ENCODE measurements at places on chromosomes 7 and 10.

DNA sequence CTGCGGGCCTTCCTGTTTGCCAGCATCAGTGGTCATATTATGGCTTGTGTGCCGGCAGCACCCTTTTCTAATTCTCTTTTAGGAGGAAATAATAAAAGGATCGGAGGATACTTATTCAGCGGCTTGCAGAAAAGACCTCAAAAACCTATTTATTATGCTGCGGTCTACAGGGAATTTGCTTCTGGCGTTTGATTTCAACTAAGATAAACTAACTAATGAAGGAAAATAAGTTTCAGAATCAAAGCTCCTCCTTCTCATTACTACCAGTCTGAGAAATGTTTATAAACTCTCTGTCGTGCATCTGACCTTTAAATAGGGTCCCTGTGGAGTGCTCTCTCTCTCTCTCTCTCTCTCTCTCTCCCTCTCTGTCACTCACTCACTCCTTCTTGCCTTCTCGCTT is 335.0 kb upstream of the GLI3 start:
- no peak for DNase-seq

DNA sequence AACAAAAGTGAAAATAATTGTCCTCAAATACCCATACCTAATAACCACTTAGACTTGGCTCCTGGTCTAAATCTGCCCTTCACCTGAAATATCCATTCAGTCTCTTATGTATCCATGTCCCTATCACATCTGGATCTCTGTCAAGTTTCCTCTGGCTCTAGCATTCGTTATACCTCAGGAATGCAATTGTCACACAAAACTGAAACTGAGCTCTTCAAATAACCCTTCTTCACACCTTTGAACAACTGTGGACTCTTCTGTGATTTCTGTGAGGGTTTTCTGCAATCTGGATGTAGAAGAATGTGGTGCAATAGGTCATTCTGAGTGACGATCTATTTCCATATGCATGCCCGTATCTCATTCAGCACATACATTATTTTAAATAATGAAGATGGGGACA is 53.5 kb upstream of the FGL2 start:
- no peak for DNase-seq

- DNase-seq, result no peak
Measured at GRCh38 chr10:88986549-88987242, 3.9 kb upstream of the FAS start.

DNA sequence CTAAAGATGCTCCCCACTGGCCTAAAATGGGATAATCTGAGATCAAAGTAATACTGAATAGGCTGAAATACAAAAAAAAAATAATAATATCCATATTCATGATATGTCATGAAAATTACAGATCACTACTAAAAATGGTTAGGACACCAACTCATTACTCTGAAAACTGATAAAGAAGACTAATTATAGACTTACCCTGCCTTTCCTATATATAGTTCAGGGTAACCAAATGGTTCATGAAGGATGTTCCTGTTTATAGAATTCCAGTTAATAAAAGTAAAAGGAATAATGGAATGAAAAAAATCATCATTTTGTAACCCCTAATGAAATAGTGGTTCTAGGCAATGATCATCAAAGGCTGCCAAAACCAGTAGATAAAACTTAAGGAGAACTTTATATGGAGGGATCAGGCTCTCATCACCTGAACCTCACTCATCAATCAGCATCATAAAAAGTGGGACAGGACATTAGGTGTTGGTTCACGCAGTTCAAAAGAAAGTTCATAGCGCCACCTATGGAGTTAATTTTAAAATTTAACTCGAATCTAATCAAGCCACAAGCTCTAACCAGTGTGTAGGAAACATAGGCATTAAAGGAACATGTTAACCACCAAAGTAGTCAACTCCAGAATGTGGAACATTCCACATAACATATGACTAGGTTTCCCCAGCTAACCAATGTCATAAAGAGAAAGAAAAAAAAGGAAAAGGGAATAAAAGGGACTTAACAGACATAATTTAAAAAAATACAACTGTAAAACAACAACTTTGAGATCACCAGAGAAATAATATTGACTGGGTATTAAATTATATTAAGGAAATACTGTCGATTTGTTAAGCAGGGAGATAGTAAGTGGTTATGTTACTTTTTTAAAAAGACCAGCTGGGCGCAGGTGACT is 35.7 kb downstream of the P4HA1 start:
- no peak for DNase-seq

- DNase-seq, result no peak
Measured at GRCh38 chr10:124025660-124026588, 67.5 kb downstream of the CHST15 start.

- no peak for DNase-seq
Measured at GRCh38 chr7:41826641-41827040, 123.8 kb upstream of the INHBA start.

- no peak for DNase-seq
Measured at GRCh38 chr10:86936661-86937501, 20.5 kb downstream of the MMRN2 start.

- DNase-seq, result no peak
Measured at GRCh38 chr7:75734586-75735458, 3.9 kb downstream of the HIP1 start.

GRCh38 chr10:99232360-99232999 is 3.2 kb downstream of the HPSE2 start:
- no peak for DNase-seq

DNA sequence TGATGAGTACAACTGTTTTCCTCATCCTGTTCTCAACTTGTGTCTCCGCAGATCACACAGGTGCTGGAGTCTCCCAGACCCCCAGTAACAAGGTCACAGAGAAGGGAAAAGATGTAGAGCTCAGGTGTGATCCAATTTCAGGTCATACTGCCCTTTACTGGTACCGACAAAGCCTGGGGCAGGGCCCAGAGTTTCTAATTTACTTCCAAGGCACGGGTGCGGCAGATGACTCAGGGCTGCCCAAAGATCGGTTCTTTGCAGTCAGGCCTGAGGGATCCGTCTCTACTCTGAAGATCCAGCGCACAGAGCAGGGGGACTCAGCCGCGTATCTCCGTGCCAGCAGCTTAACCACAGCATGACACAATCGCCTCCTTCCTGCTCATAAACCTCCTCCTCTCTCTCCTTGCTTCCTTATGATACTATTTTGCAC is 126.7 kb upstream of the PRSS58 start:
- no peak for DNase-seq

GRCh38 chr7:114663502-114663901 is 248.9 kb downstream of the FOXP2 start:
- DNase-seq, result no peak

DNA sequence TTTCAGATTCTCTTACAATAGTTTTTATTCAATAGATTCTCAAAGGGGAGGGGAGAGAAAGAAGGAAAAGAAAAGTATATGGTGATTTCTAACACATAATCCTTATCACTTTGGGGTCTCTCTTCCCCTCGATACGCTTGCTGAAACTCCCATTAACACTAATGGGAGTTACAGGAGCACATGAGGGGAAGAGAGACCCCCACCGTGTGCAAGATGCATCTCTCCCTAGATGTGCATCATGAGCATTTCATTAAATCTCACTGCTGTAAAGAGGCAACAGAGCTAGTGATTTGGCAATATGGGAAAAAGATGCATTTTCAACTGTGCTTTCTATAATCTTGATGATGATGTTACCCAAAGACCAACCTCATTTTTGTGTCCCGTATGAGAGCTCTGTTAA is 177.4 kb downstream of the SKAP2 start:
- DNase-seq, result no peak

GRCh38 chr10:18681366-18681765 is 22.1 kb downstream of the ARL5B start:
- no peak for DNase-seq

DNA sequence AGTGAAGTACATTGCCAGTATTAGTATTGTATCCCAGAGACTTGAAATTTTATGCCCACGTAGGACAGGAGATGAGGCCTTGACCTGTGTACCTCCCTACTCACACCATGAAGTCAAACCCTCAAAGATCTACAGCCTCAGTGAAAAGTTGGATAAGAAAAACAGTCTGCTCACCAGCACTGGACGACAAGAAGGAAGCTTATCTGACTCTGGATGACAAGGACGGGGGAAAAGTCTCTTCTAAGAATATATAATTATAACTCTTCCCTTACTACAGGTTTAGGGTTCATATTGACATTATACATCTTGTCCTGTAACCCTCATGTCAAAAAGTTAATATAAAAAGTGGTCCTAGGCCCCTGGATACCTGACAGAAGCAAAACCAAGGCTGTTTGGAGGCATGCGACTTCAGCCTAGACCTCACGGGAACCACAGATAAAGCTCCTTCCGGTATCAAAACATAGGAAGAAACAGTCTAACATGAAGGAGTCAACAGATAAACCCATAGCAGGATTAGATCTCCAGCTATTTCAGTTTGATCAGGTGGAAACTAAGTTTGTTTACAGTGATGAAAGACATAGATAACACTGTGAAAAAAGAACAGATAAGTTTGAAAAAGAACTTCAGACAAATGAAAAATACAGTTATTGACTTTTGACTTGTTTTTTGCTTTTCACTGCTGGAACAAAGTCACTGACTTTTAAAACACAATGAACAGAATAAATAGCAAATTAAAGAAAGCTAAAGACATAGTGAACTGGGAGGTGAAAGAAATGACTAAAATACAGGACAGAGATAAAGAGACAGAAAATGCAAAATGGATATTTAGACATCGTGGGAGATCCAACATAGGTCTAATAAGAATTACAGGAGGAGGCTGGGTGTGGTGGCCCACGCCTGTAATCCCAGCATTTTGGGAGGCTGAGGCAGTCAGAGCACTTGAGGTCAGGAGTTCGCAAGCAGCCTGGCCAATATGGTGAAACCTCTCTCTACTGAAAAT is 145.9 kb downstream of the PHTF2 start:
- DNase-seq, result no peak

DNA sequence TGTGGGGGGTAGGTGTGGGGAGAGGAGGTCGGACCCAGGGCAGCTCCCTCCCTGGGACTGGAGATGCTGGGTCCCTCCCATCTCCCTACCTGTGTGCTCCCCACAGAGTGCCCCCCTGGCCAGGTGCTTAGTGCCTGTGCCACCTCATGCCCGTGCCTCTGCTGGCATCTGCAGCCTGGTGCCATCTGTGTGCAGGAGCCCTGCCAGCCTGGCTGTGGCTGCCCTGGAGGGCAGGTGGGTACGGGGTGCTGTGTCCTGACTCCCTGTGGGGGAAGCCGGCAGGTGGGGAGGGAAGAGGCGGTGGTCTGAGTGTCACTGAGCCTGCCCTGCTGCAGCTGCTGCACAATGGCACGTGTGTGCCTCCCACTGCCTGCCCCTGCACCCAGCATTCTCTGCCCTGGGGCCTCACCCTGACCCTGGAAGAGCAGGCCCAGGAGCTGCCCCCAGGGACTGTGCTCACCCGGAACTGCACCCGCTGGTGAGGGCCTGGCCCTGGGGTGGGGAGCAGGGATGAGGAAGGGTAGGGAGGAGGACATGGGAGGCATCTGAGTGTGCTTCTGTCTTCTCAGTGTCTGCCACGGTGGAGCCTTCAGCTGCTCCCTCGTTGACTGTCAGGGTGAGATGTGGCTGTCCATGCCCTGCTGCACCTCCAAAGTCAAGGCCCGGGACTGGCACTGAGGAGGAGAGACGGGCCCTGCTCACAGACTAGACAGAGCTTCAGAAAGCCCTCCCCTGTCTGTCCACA is 11.7 kb upstream of the ZNF862 start:
- peak; percentile 63 for DNase-seq

DNA sequence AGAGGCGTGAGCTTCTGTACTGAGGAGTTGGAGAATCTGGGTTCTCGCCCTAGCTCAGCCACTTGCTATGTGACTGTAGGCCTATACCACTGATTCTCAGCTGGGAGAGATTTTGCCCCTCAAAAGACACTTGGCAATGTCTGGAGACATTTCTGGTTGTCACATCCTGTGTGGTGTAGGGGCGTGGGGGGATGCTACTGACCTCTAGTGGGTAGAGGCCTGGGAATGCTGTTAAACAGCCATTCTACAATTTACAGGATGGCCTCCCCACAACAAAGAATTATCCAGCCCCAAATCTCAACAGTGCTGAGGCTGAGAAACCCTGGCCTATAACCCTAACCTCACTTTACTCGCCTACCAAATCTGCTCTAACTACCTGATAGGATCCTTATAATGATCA is 58.8 kb upstream of the GAD2 start:
- no peak for DNase-seq

DNA sequence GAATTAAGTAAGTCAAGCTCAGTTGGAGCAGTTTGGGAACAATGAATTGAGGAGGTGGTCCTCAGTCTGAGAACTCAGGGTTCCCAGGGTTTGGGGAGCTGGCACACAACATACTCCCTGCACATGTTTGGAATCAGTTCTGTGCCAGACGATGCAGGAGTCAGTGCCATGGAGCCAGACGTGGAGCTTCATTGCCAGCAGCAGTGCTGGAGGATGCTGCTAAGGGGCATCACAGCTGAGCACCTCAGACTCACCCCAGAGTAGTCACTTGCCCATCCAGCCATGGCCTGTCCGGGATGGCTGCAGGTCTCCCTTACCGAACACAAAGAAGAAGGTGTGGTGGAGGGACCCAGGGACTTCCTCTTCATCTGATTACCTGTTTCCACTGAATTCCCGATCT is 7.9 kb downstream of the GIMAP5 start:
- DNase-seq, result no peak

GRCh38 chr10:121416071-121416470 is 182.2 kb downstream of the FGFR2 start:
- no peak for DNase-seq

DNA sequence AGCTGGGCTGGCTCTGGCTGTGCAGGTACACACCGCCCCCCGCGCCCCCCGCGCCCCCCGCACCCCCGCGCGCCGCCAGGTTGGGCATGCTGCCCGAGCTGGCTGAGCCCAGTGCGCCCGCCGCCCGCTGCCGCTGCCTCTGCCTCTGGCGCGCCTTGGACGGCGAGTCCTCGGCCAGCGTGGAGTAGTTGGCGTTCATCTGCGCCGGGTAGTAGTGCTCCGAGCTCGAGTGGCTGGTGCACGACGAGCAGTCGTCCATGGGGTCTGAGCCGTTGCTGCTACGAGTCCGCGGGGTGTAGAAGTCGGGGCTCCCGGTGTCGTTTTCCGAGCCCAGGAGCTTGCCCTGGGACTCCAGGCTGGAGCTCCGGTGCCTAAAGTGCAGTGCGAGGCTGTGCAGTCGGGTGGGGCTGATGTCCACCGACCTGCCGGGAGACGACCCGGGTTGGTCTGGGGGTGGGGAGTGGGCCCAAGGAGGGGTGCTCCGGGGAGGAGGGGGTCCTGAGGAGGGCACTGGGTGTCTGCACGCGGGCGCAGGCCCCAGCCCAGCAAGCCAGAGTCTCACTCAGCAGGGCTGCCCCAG is 70.4 kb downstream of the PRPF18 start:
- no peak for DNase-seq

- DNase-seq, result no peak
Measured at GRCh38 chr10:47454008-47454779, 29.7 kb downstream of the ANXA8 start.

DNA sequence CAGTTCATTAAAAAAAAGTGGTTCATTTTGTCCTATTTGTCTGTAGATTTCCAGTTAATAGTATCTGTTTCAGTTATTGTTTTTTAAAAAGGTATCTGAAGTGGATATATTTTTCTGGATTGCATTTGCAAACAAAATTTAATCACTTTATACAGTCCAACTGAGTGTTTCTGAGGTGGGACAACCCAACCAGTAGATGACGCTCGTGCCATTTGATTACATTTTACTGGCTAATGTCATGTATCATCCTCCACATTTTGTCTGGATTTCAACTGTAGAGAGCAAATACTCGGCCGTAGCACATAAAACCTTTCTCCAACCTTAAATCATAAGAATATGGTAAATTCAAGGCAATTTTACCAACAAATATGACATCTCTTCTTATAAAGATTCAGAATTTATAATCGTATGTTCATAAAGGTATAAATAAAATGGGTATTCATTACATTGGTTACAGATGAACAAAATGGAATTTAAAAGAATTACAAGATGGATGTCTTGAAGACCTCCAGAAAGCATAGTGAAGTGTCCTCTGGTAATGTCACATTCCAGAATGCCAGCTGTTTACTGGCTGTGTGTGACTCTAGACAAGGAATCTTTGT is 789.0 kb downstream of the PHTF2 start:
- DNase-seq, result no peak
